Natural killer cell (primary cell): ENCODE measurements at places on chromosomes 4 and X.

GRCh38 chrX:1321674-1322073, 14.9 kb upstream of the IL3RA start:
- peaks cover 8% of the 10 kb centered on the region for H3K4me1 ChIP-seq
- no peak for DNase-seq
- no peaks in the 10 kb centered on the region for H3K27me3 ChIP-seq
- no peak overlapping the region for H3K27ac ChIP-seq

DNA sequence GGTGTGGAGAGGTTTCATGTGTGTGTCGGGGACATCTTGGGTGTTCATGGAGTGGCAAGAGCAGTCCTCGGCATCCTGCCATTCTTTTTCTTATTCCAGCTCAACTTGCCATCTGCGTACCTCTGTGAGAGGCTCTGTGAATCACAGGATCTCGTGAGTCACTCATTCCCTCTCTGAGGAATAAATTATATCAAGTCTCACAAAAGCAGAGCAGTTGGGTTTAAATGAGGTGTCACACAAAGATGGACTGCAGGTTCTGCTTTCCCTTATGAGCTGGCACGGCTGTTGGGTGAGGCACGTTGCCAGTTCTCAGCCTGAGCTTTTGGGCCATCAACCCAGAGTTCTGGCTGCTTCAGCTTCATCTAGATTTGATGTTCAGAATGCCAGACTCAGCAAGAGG, 6.8 kb upstream of the OCIAD2 start:
- no peaks in the 10 kb centered on the region for H3K4me1 ChIP-seq
- no peak overlapping the region for H3K4me3 ChIP-seq
- H3K27ac ChIP-seq, result no peak overlapping the region
- no peaks in the 10 kb centered on the region for H3K36me3 ChIP-seq
- no peak for DNase-seq

GRCh38 chrX:95056901-95057300, 1382.9 kb downstream of the FAM133A start:
- no peak for DNase-seq
- H3K27ac ChIP-seq, result no peak overlapping the region
- H3K4me3 ChIP-seq, result no peak overlapping the region
- H3K4me1 ChIP-seq, result no peaks in the 10 kb centered on the region

DNA sequence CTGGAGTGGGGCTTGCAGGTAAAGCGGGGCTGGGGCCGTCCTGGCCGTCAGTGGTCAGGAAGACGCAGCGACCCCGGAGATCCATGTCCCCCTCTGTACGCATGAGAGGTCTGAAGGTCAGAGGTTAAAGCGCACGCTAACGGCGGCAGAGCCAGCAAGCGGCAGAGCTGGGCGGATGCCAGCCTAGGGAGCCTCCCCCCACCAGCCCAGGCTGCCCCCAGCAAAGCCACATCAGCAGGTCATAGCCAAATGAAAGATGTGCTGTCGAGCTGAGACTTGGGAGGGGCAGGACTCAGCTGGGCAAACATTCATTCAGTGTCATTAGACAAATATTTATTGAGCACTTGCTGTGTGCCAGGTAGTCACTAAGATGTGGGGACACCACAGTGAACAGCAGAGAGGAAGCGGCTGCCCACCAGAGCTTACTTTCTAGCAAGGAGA, 593 bp upstream of the JAKMIP1 start:
- peak overlapping the region; percentile 24 for H3K4me3 ChIP-seq
- peaks cover 4% of the 10 kb centered on the region for H3K27me3 ChIP-seq
- no peaks in the 10 kb centered on the region for H3K36me3 ChIP-seq
- peaks cover 48% of the 10 kb centered on the region for H3K4me1 ChIP-seq
- peak overlapping the region; percentile 14 for H3K27ac ChIP-seq

- no peak for DNase-seq
- no peak overlapping the region for H3K27ac ChIP-seq
- peaks cover 3% of the 10 kb centered on the region for H3K27me3 ChIP-seq
Measured at GRCh38 chrX:69615342-69615741, 571 bp upstream of the EDA start.
